ENCODE measurements at places on chromosomes 3 and 15. TPM values are rescaled to one million over a fixed set of nuclear protein-coding genes. Genes with fewer than 3 reads are reported as not detected.

DNA sequence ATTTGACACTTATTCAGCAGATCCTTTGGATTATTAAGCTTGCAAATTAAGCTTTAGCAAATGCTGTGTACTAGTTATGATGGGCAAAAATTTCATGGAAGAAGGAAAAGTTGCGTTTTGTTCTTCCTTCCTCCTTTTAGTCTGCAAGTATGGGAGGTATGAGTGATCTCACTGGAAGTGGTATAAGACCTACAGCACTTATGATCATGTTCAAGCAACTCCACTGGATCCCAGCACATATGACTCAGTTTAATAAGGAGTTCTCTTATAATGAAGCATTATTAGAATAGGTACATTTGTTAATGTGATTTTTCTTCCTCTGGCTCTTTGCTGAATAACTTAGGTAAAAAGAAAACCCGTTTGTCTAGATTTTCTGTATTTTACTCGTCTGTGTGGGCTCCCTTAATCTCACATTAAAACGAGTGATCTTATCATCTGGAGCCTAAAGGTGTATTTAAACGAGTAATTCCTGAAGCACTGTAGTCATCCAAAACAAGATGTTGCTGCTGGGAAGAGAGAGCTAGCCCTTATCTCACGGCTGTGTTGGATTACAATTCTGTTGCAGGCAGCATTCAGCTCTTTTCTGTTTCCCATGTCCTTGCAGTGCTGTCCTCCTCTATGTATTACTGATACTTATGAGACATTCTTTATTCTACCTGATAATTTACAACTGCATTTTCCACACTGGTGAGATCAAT, 264.9 kb downstream of the GBE1 start:
- no peak for ATAC-seq

GRCh38 chr3:39094851-39095677, 12.4 kb downstream of the GORASP1 start:
- ATAC-seq, result no peak

GRCh38 chr15:79032656-79033055, 57.9 kb downstream of the RASGRF1 start:
- ATAC-seq, result no peak

Gene RARB
- 2.5 TPM for total RNA-seq

Data from esophagus mucosa (tissue), 1 donor.